H54 (cell line): ENCODE measurements at places on chromosomes 12 and 14.

DNA sequence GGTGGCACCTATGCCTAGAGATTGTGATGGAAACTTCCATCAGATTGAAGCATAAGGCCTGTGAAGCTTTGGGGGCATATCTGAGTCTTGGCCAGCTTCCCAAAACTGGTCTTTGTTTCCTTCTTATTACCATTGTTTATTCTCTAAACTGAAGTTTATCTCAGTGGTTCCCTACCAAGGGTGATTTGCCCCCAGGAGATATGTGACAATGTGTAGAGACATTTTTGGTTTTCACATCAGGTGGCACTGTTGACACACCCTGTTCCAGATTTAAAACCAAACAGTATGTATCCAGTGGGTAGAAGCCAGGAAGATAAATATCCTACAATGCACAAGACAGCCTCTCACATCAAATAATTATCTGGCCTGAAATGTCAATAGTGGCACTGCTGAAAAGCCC lies 22.1 kb downstream of the RASSF9 start:
- DNase-seq = no peak

DNA sequence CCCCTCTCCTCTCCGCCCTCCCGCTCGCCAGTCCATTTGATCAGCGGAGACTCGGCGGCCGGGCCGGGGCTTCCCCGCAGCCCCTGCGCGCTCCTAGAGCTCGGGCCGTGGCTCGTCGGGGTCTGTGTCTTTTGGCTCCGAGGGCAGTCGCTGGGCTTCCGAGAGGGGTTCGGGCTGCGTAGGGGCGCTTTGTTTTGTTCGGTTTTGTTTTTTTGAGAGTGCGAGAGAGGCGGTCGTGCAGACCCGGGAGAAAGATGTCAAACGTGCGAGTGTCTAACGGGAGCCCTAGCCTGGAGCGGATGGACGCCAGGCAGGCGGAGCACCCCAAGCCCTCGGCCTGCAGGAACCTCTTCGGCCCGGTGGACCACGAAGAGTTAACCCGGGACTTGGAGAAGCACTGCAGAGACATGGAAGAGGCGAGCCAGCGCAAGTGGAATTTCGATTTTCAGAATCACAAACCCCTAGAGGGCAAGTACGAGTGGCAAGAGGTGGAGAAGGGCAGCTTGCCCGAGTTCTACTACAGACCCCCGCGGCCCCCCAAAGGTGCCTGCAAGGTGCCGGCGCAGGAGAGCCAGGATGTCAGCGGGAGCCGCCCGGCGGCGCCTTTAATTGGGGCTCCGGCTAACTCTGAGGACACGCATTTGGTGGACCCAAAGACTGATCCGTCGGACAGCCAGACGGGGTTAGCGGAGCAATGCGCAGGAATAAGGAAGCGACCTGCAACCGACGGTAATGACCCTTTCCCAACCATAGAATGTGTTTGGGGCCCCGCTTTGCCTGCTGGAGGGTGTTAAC lies 615 bp downstream of the CDKN1B start:
- no peak for DNase-seq

GRCh38 chr12:109994401-109995175 lies 1.6 kb downstream of the GIT2 start:
- DNase-seq = no peak

DNA sequence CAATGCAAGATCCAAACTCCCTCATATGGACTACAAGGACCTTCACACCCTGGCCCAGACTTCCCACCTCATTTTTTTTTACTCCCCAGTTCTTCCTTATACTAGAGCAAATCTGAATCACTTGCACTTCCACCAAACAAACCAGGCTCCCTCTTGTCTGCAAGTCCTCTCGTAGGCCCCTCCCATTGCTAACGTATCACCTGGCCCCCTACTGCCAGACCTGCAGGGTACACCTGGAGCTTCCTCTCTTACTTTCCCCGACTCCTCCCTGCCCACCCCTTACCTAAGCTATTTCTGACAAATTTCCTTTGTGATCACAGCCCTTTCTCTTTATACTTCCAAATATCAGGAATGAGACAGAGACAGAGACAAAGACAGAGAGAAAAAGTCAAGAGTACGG lies 463.9 kb downstream of the GALC start:
- no peak for DNase-seq

GRCh38 chr14:69657950-69658355 lies 46.6 kb downstream of the SUSD6 start:
- no peak for DNase-seq

DNA sequence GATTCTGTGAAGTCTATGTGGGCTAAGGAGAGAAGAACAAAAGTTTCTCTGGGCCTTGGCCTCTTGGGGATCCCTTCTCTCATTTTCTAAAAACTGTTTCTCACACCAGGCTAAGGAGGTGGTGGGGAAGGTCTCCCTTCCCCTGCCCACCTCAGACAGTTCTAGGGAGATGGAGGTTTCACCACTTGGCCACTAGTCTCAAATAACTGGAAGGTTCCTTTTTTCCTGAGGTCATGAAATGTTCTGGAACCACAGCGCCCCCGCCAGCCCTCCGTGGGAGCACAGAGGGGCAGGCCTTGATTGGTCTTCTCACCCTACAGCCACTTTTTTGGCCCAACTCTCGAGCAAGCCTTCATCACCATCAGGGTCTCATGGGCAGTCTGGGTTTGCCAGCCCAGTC lies 12.6 kb downstream of the C12orf43 start:
- no peak for DNase-seq
